ENCODE measurements at places on chromosomes 6 and 20.

DNA sequence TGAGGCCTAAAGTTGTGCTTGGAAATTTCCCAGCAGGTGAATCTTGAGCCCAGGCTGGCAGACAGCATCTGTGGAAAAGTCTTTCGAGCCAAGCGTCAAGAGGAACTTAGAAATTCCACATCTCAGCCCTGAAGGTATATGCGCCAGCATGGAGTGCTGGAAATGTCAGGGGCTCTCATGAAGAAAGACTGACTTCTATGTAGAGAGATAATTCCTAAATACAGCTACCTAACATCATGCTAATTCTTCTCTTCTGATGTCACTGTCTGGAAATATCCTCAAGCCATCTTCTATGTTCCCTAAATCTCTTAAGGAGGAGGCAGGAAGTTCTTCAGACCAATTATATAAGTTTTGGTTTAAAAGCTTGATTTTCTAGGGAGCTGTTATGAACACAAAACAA, 492.4 kb upstream of the MARCKS start:
- ATAC-seq = no peak

DNA sequence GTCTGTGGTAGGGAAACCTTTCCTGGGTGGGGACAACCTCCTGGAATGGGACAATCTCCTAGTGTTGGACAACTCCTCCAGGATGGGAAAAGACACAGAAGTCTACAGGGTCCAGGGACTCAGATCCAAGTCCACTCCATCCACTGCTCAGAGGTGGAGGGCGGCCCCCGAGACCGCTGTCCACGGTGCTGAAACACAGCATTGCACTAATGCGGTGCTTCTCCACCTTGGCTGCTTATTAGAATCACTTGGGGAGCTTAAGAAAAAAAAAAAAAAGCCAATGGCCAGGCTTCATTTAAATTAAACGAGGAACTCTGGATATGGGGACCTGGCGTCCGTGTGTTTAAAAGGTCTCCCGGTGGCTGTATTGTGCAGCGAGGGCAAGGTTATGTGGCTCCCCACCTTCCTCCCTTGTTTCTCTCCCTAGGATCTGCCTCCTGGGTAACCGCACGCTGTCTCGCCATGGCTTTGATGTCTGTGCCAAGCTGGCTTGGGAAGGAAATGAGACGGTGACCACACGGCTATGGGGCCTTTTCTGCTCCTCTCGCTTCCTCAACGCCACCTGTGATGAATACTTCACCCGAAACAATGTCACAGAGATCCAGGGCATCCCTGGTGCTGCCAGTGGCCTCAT, 12.0 kb downstream of the SLC12A5 start:
- peak; percentile 80 for ATAC-seq

DNA sequence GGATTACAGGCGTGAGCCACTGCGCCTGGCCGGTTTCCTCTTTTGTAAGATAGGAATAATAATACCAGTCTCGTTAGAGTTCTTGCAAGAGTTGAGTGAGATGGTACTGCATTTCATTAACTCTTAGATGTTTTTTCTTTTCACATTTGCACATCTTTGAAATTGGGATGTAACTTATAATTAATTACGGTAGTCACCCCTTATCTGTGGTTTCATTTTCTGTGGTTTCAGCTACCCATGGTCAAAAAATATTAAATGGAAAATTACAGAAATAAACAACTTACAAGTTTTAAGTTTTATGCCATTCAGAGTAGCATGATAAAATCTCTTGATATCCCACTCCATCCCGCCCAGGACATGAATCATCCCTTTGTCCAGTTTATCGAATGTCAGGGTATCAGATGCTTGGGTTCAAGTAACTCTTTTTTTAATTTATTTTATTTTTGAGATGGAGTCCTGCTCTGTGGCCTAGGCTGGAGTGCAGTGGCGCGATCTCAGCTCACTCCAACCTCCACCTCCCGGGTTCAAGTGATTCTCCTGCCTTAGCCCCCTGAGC, 15.4 kb downstream of the PTK7 start:
- ATAC-seq = no peak

DNA sequence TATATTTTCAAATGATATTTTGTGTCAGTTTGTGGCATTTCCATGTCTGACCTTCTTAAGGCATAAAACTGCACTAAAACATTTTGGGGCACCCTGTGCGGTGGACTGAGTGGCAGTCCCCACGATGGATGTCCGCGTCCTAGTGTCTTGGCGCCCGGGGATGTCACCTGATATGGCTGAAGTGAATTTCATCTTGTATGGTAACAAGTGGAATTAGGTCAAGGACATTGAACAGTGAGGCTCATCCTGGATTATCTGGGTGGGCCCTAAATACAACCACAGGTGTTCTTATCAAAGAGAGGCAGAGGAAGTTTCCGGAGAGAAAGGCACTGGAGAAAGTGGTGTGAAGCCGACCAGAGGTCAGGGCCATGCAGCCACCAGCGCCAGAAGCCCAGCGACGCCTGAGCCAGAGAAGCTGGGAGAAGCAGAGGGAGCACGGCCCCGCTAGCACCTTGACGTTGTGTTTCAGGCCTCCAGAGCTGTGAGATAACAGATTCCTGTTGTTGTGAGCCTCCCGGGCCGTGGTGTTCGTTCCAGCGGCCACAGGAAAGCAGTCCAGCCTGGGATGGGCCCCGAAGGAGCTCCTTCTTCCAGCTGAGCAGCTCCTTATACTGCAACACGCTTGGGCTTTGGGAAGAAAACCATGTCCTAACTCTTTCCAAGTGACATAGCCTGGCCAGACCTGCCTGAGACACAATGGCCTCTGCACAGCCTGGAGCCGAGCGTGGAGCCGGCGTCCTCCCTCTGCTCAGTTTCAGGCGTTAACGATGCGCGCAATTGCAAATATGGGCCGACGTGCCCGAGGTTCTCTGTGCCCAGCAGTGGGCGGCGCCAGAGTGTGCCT, 22.5 kb downstream of the THBS2 start:
- ATAC-seq = no peak

GRCh38 chr6:1144842-1145767, 166.8 kb upstream of the FOXQ1 start:
- ATAC-seq = no peak
